Suppressor macrophage treated with lipopolysaccharide for 1 hour (primary cell): ENCODE measurements at places on chromosomes 3 and 15.

- peak; percentile 58 for DNase-seq
Measured at GRCh38 chr3:125644036-125645005, 49.0 kb upstream of the OSBPL11 start.

DNA sequence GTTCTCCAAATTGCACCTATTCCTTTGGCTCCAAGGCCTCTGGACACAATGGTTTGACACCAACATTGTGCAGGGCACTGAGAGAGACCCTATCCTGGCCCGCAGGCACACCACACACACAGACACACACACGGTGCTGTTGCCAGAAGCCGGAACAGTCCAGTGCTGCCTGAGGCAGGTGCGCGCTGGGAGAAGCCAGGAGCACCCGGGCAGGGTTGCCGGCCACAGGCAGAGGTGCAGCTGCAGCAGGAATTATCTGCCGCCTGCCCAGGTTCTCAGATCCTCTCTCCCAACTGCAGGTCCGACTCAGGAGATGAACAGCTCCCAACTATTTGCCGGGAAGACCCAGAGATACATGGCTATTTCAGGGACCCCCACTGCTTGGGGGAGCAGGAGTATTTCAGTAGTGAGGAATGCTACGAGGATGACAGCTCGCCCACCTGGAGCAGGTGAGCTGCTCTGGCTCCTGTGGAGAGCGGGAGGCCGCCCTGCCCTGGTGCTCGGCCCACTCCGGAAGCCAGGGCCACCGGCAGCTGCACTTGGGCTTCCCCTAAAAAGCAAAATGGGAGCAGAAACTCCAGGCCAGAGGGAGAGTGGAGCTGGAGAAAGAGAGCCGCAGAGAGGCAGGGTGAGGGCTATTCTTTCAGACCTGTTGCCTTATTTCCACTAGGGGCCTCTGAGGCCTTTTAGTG lies 42.9 kb downstream of the CHDH start:
- DNase-seq: no peak

GRCh38 chr3:36763850-36764703 lies at the start of gene DCLK3:
Gene DCLK3, minus strand, starts transcription at chr3:36764553. Its CDS starts 290 bp downstream, at chr3:36764263.
- DNase-seq: peak; percentile 40

DNA sequence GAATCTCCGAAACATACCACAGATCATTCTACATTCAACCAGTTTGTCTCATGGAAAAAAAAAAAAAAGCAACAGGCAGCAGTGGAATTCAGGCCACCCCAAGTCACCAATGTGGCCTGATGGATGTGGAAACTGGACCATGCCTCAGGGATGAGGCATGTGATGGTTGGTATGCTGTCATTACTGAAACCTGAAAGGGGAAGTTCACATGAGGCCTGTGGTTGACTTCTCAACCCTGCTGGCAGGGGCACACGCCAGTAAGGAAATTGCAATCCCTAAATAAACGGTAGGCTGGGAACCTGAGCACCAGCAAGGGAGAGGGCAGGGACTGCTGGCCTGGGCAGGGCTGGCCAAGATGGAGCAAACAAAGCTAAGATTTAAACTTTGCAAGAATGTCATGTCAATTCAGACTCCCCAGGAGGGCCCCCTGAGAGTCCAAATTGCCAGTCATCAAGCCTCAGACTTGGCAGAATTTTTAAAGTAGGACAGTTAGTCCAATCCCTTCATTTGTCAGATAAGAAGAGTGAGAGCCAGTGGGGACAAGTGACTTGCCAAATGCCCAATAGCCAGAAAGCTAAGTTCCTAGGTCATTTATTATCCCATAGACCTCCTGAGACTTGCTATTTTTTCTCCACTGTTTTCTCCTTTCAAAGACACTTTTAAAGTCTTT lies 310.4 kb downstream of the ERC2 start:
- peak; percentile 91 for DNase-seq

DNA sequence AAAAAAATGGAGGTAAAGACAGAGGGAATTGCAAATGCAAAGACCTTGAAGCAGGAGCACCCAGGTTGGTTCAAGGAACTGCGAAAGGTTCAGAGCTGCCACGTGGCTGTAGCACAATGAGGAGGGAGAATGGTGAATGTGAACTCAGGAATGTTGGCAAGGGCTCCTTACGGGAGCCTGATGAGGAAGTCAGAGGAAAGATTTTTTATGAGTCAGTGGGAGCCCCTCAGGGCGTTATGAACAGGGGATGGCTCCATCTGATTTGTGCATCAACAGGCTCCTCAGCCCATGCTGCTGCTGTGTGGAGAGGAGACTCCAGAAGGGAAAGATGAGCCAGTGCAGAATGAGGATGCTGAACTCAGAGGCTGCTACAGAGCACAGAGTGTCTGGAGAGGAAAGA lies 194.4 kb downstream of the ARRDC4 start:
- no peak for DNase-seq

GRCh38 chr3:179544981-179545645 lies 17.6 kb upstream of the ACTL6A start:
- peak; percentile 31 for DNase-seq

DNA sequence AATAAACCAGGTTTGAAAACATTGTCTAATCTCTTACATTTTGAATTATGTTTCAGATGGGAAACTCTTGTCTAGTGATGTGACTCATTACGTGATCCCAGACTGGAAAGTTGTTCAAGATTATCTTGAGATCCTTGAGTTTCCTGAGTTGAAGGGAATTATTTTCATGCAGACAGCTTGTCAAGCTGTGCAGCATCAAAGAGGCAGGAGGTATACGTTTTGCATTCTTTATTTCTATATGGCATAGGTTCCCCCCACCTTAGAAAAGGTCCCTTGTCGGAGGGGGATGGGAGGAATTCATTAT lies 1.5 kb downstream of the DIS3L start:
- no peak for DNase-seq

DNA sequence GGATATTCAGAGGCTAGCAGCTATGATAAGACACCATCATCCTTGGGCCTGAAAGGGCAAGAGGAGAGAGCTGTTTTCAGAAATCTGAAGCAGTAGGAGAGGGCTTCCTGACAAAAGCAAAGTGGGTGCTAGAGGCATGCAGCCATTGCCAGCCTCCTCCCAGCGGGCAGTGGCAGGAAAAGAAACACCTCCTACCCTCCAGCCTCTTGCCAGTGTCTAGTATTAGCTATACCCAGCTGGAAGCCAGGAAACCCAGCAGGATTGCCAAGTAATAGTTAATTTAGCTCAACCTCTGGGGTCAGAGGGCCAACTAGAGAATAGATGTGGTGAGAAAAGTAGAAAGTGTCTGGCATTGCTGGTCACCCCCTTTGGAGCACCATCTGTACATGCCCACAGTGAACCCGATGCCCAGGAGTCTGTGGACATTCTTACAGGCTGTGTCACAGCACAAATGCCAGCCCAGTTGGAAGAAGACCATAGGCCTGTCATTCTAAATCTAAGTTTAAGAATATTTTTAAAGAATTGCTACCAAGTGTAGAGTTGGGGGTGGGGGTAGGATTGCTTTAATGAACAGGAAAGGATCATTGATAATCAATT lies 85.3 kb downstream of the HCN4 start:
- no peak for DNase-seq

- DNase-seq: no peak
Measured at GRCh38 chr15:84761607-84762131, 13.3 kb downstream of the ZNF592 start.

DNA sequence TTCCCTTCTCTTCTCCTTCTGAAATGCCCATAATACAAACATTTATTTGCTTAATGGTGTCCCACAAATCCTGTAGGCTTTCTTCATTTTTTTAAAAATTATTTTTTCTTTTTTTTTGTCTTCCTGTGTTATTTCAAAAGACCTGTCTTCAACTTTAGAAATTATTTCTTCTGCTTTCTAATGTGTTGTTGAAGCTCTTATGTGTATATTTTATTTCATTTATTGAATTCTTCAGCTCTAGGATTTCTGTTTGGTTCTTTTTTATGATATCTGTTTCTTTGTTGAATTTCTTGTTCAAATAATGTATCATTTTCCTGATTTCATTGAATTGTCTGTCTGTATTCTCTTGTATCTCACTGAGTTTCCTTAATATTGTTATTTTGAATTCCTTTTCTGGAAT lies 63.1 kb downstream of the AP4E1 start:
- no peak for DNase-seq

GRCh38 chr15:63107895-63108546 lies 13.6 kb upstream of the LACTB start:
- no peak for DNase-seq

GRCh38 chr3:187623285-187623814 lies 46.8 kb downstream of the SST start:
- no peak for DNase-seq
